ENCODE measurements at places on chromosomes 5 and 9.
A peak's percentile ranks its signal among the peaks of the same experiment; 100 is the strongest.

DNA sequence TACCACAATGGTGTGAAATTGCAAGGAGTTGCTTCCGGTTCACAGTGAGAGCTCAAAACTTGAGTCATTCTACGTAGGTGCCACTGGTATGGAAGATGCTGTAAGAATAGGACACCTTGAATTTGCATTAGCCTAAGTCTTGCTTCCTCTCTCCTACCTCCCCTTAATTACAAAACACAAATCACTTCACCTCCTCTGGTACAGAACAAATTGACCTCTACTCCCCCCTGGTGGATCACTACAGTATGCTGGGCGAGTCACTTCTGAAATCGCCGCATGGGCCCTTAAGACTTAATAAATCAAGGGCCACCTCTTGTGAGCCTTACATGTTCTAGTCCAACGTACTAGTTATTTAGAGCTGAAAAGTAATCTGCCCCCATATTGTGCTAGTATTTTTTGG is 145.3 kb upstream of the SMARCA2 start:
- peak; percentile 35 for DNase-seq

GRCh38 chr9:15286161-15286821 is 20.7 kb downstream of the TTC39B start:
- no peak for DNase-seq

DNA sequence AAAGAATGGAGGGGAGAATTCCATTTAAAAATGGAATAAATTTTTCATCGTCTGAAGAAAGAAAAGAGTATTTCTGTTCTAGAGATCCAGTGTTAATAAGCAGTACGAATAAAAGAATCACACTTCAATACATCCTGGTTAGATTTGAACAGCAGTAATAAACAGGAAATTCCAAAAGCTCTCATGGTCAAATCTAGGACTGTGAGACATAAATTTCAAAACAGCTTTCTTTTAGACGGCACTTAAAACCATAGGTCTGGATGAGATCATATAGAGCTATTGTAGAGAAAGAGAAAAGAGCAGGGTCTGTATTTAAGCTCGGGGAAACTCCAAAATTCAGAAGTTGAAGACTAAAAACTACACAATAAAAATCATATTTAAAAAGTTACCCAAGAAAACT is 1006.9 kb upstream of the CTNND2 start:
- no peak for DNase-seq

- DNase-seq = no peak
Measured at GRCh38 chr5:150780187-150780692, 1.7 kb downstream of the SMIM3 start.

- no peak for DNase-seq
Measured at GRCh38 chr5:179753971-179754370, 21.3 kb downstream of the MAML1 start.

All from NCI-H1105 treated with DMSO at 0.1 percent for 48 hours (cell line).